ENCODE measurements at places on chromosomes 4 and X. TPM values are rescaled to one million over a fixed set of nuclear protein-coding genes. Genes with fewer than 3 reads are reported as not detected.

GRCh38 chr4:122845066-122845465 lies 18.4 kb downstream of the FGF2 start:
- peaks cover 25% of the 10 kb centered on the region for H3K27me3 ChIP-seq
- no peak overlapping the region for H3K4me3 ChIP-seq
- no peak overlapping the region for H3K27ac ChIP-seq
- DNase-seq, result no peak

GRCh38 chr4:47287735-47288134 lies 175.8 kb downstream of the COMMD8 start:
- no peaks in the 10 kb centered on the region for H3K4me1 ChIP-seq
- H3K27me3 ChIP-seq, result no peaks in the 10 kb centered on the region
- H3K4me3 ChIP-seq, result no peak overlapping the region
- no peak for DNase-seq

GRCh38 chr4:133776503-133776902 lies 425.1 kb downstream of the PABPC4L start:
- no peak overlapping the region for H3K27ac ChIP-seq
- no peaks in the 10 kb centered on the region for H3K27me3 ChIP-seq

GRCh38 chrX:70509078-70509477 lies 64.4 kb downstream of the DLG3 start:
- no peak overlapping the region for H3K27ac ChIP-seq
- H3K27me3 ChIP-seq, result peaks cover 25% of the 10 kb centered on the region
- H3K36me3 ChIP-seq, result no peaks in the 10 kb centered on the region
- H3K4me3 ChIP-seq, result no peak overlapping the region
- no peak for DNase-seq
- H3K4me1 ChIP-seq, result peaks cover 35% of the 10 kb centered on the region

GRCh38 chrX:134676436-134676835 lies 18.2 kb upstream of the PLAC1 start:
- peaks cover 62% of the 10 kb centered on the region for H3K27me3 ChIP-seq
- no peak for DNase-seq
- peaks cover 9% of the 10 kb centered on the region for H3K4me1 ChIP-seq
- no peak overlapping the region for H3K27ac ChIP-seq
- H3K36me3 ChIP-seq, result no peaks in the 10 kb centered on the region
- H3K4me3 ChIP-seq, result no peak overlapping the region

DNA sequence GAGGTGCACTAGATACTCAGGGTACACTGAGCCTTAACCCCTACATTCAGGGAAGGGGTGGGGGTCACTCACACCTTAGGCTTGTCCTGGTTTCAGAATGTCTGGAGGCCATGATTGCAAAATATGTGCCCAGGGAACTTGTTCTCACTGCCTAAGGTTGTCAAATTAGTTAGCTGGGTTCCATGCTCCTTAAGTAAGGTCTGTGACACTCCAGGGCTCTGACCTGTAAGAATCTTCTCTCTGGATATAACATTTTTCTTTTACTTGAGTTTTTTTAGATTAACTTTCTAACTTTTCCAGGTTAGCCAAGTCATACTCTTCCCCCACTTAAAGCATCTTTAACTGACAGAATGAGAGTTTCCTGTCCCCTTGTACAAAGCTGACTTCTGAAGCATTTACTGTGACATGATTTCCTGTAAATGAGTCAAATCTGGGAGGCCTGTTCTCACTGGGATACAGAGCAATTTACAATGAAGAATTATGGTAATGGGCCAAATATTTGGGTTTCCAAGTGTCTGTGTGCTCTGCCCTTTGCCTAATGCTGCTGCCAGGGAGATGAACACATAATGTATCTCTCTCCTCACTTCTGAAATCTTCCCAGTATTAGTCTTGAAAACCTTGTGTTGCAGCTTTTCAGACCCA lies 101.7 kb downstream of the GATB start:
- peaks cover 22% of the 10 kb centered on the region for H3K4me1 ChIP-seq
- H3K36me3 ChIP-seq, result no peaks in the 10 kb centered on the region
- no peak for DNase-seq
- peak overlapping the region; percentile 92 for H3K27ac ChIP-seq
- no peaks in the 10 kb centered on the region for H3K27me3 ChIP-seq

GRCh38 chrX:133771086-133771646 lies 214.2 kb downstream of the GPC3 start:
- no peak overlapping the region for H3K4me3 ChIP-seq
- no peaks in the 10 kb centered on the region for H3K36me3 ChIP-seq
- no peak overlapping the region for H3K27ac ChIP-seq
- no peak for DNase-seq

- H3K4me1 ChIP-seq, result peaks cover 24% of the 10 kb centered on the region
- no peak overlapping the region for H3K27ac ChIP-seq
- no peaks in the 10 kb centered on the region for H3K36me3 ChIP-seq
- H3K27me3 ChIP-seq, result no peaks in the 10 kb centered on the region
- H3K4me3 ChIP-seq, result no peak overlapping the region
Observed at GRCh38 chr4:54687887-54688841, 30.4 kb downstream of the KIT start.

- no peak overlapping the region for H3K27ac ChIP-seq
- H3K4me3 ChIP-seq, result no peak overlapping the region
- DNase-seq, result no peak
Observed at GRCh38 chr4:154467886-154468285, 23.7 kb downstream of the DCHS2 start.

DNA sequence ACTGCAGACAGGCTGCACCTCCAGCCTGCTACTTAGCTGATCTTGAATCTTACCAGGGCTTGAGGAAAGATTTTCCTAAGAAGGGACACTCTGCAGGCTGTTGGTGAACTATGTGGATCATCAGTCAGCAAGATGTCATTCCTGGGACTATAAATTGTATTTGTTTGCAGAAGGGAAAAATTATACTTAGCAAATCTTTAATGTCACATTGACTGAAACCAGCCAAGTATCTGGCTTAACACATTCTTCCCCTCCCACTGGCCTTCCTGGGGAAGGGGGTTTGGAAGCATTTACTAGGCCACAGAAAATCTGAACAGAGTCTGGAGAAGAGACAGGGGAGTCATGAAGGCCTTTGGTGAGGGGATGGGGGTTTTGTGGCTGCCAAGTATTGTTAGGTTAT lies 156.7 kb upstream of the EOLA2 start:
- no peak overlapping the region for H3K4me3 ChIP-seq
- no peaks in the 10 kb centered on the region for H3K36me3 ChIP-seq
- peaks cover 24% of the 10 kb centered on the region for H3K27me3 ChIP-seq
- H3K27ac ChIP-seq, result no peak overlapping the region
- H3K4me1 ChIP-seq, result no peaks in the 10 kb centered on the region

DNA sequence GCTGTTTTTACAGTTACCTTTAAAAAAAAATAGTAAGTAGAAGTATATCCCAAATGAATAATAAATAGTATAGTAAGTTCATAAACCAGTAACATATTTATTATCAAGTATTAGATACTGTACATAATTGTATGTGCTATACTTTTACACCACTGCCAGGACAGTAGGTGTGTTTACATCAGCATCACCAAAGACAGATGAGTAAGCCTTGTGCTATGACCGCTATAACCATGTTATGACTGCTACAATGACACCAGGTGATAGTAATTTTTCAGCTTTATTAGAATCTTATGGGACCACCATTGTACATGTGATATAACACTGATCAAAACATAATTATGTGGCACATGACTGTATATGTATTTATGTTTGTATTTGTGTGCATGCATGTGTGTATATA lies 27.3 kb downstream of the PABPC4L start:
- no peaks in the 10 kb centered on the region for H3K27me3 ChIP-seq
- H3K36me3 ChIP-seq, result no peaks in the 10 kb centered on the region
- no peak overlapping the region for H3K4me3 ChIP-seq
- no peak for DNase-seq
- H3K27ac ChIP-seq, result no peak overlapping the region

DNA sequence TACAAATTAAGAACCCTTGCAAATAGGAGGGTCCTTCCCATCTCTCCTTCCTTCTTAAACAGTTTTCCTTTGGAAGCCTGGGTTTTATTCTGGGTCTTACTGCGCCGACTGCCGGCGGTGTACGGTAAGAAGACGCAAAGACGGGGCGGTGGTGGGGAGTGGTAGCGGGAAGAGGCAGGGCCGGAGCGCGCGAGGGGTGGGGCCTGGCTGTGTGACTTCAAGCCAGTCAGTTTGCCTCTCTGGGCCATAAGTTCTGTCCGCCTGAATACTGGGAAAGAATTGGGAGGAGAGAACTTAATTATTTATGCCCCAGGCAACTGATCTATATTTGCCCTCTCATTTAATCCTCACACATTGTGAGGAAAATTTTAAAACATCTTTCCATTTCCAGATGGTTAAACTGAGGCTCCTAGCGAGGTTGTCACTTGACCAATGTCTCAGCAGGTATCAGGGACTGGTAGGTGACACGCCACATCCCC lies 726 bp upstream of the KANTR start:
- peaks cover 16% of the 10 kb centered on the region for H3K27me3 ChIP-seq
- H3K36me3 ChIP-seq, result no peaks in the 10 kb centered on the region
- H3K4me3 ChIP-seq, result peak overlapping the region; percentile 98
- peak overlapping the region; percentile 80 for H3K27ac ChIP-seq

GRCh38 chr4:130486186-130486585 lies 1390.2 kb downstream of the C4orf33 start:
- no peak for DNase-seq
- H3K4me1 ChIP-seq, result no peaks in the 10 kb centered on the region
- no peaks in the 10 kb centered on the region for H3K36me3 ChIP-seq
- no peaks in the 10 kb centered on the region for H3K27me3 ChIP-seq

DNA sequence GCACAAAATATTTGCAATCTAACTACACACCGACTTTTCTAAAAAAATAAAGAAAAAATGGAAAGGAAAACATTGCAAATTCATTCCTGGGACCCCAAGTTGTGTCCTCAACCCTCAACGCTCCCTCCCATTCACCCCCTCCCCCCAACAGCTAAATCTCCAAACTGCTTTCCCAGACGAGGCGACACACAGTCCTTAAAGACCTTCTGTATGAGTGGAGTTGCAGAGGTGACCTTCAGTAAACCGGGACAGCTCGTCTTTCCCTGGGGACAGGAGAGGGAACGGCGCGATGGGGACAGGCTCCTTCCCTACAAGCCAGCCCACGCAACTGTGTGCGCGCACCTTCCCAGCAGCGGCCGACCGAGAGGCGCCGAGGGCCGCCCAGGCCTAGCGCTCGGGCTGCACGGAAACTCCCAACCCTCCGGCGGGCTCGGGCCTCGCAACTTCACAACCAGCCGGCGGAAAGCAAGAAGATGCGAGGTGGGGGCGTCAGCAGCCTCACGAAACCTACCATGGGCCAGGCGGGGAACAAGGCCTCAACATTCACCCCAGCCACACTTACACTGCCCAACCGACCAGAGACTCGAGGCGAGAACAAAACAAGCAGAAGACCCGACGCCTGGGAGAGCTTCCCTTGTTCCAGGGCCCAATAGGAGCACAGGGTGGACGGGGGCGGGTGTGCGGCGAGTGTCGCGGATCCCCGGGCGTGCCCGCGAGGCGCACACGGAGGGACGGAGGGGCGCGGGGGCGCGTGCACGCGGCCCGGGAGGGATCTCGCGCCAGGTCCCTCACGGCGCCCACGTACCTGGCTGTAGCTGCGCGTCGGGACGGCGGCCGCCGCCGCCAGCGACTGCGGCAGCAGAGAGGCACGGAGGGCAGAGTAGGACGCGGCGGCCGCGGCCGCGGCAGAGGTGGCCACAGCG lies 763 bp downstream of the GRSF1 start:
- H3K27ac ChIP-seq, result peak overlapping the region; percentile 94
- peaks cover 10% of the 10 kb centered on the region for H3K36me3 ChIP-seq
- DNase-seq, result peak; percentile 73
- H3K27me3 ChIP-seq, result no peaks in the 10 kb centered on the region

GRCh38 chr4:168570466-168570865 lies 73.6 kb downstream of the PALLD start:
- peaks cover 31% of the 10 kb centered on the region for H3K4me1 ChIP-seq
- no peak for DNase-seq
- no peak overlapping the region for H3K4me3 ChIP-seq
- H3K27ac ChIP-seq, result no peak overlapping the region
- no peaks in the 10 kb centered on the region for H3K36me3 ChIP-seq

DNA sequence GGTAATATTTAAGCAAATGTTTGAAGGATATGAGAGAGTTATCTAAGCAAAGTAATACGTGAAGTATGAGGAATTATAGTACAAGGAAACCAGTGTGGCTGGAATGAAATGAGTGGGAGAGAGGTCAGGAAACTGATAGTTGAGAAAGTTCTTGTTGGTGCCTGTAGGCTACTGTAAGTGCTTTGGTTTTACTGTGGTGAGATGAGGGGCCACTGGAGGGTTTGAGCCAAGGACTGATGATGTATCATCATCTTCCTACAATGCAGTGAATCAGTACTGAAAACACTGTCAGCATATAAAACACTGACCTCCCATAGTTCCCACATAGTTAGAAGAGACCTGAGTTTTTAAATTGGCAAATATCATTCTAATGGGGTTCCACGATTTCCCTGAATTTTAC lies 367.5 kb upstream of the CTSO start:
- no peak overlapping the region for H3K4me3 ChIP-seq
- no peak for DNase-seq
- no peaks in the 10 kb centered on the region for H3K27me3 ChIP-seq
- H3K4me1 ChIP-seq, result no peaks in the 10 kb centered on the region
- H3K27ac ChIP-seq, result no peak overlapping the region

DNA sequence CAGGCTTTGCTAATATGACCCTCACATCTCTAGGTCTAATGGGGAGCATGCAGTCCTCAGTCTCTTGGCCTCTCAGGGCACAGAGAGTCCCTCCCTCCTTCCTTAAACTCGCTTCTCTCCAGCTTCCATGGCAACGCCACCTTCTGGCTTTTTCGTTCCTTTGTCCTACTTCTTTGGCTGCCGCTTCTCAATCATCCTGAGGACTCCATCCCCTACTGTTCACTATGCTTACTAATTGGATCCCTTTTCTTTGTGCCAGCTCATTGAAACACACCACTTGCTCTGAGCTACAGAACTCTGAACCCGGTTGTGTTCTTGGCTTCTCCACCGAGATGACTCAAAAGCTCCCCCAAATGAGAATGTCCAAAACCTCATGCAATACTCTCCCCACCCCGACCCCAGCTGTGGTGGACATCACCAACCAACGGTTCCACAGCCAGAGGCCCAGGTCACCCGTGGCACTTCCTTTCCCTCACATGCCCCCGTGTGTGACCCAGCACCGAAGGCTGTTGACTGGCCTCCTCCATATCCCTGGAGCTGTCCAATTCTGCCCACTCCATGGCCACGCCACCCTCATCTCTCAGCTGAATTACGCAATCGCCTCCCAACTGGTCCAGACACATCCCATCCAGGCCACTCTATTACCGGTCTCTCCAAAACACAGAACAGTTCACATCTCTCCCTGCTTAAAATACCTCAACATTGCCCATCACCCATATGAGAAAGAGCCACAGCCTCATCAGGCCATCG lies 34.7 kb downstream of the CRMP1 start:
- peaks cover 7% of the 10 kb centered on the region for H3K27me3 ChIP-seq
- peaks cover 1% of the 10 kb centered on the region for H3K4me1 ChIP-seq
- H3K4me3 ChIP-seq, result no peak overlapping the region
- no peak overlapping the region for H3K27ac ChIP-seq

GRCh38 chr4:152168987-152169616 lies 366.8 kb downstream of the FBXW7 start:
- H3K27me3 ChIP-seq, result no peaks in the 10 kb centered on the region
- no peaks in the 10 kb centered on the region for H3K4me1 ChIP-seq
- H3K4me3 ChIP-seq, result no peak overlapping the region
- H3K36me3 ChIP-seq, result no peaks in the 10 kb centered on the region
- DNase-seq, result no peak

Gene CLGN
- 0.14 TPM for total RNA-seq

Gene SPANXD
- total RNA-seq, result not detected

Gene SYTL4
- not detected for total RNA-seq

Gene ARHGAP10
- 9.3 TPM for total RNA-seq

Gene PNCK
- total RNA-seq, result 0.50 TPM

Gene FTSJ1
- 64.3 TPM for total RNA-seq

Gene PTCHD1
- total RNA-seq, result not detected

Gene DCAF12L2
- total RNA-seq, result not detected

Gene SFRP2
- not detected for total RNA-seq

Measured in activated T-cell treated with anti-CD3 and anti-CD28 coated beads, Interleukin-2, amount 50 U/mL, for 72 hours (primary cell).